Activated CD8-positive, alpha-beta memory T cell treated with anti-CD3 and anti-CD28 coated beads for 4 hours (primary cell): ENCODE measurements at places on chromosomes 1 and 21.

DNA sequence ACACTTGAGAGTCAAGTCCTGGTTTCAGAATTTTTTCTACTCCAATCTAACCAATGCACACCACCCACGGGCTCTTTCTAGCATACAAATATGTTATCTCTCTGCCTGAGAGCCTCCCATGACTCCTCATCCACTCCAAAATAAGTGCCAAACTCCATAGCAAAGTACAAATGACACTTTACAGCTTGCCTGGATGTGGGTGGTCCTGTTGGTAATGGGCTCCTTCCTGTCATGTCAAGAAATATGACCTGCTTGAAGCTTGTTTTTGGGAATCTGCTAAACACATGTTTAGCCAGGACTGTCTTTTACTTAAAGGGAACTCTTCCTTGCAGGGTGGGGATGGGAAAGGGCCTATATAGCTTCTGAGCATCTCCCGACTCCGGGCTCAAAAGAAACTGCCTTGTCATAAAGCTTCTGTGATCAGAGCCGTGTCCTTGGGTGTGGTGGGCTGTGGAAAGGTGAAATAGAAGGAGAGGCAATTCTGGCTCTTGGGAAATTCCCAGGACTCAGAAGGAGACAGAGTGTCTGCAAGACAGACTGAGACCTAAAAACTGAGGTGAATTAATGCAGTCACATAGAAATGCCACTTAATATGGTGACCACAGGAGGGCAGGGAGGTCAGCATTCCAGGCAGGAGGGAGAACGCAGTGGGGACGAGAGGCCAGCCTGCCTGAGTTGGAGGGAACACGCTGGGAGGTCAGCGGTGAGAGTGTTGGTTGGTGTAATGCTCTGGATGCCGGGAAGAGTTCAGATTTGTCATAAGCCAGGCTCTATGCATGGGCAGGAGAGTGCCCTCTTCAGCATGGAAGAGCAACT is 6.1 kb upstream of the IGFN1 start:
- DNase-seq: no peak

- DNase-seq: no peak
Measured at GRCh38 chr1:37038227-37039093, 4.1 kb upstream of the GRIK3 start.

DNA sequence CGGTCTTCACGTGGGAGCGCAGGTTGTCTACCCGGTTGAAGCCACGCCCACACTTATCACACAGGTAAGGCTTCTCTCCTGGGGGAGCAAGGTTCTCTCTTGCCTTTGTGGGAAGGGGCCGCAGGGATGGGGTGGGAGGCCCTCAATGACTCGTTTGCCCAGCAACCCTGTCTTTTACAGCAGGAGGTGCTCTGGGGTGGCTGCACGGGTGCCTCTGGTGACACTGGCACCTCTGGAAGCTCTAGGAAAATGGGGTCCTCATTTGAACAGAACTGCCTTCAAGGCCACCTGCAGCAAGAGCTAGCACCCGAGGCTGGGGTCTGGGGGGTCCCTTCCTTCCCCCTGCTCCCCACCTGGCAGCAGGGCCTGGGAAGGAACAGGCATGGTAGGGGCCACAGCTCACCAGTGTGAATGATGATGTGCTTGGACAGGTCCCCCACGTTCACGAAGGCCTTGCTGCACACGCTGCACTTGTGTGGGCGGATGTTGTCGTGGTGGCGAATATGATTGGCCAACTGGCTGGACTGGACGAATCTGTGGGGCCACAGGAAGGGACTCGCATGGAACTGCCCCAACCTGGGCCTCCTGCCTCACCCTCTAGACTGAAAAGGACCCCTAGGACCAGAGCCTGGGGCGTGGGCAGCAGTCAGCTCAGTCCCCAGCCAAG is 33.1 kb downstream of the ZBTB17 start:
- DNase-seq: no peak

DNA sequence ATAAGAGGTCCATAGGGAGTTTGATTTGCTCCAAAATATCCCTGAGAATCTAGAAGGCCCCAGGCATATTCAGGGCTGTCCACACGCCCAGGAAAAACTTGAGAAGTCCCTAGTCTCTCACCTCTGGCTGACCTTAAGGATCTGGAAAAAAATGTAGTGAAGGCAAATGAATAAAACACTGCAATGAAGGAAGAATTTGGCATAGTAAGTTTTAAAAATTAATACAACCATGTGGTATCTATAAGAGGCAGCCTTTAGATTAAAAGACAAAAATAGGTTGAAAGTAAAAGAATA is 91.3 kb downstream of the COLGALT2 start:
- no peak for DNase-seq

GRCh38 chr1:20867062-20867461 is 80.0 kb upstream of the HP1BP3 start:
- DNase-seq: no peak

GRCh38 chr1:96804648-96805047 is 83.1 kb downstream of the PTBP2 start:
- DNase-seq: no peak

GRCh38 chr1:2229037-2229864 is 1.1 kb downstream of the SKI start:
- no peak for DNase-seq

GRCh38 chr1:200354243-200354642 is 55.6 kb downstream of the ZNF281 start:
- no peak for DNase-seq

DNA sequence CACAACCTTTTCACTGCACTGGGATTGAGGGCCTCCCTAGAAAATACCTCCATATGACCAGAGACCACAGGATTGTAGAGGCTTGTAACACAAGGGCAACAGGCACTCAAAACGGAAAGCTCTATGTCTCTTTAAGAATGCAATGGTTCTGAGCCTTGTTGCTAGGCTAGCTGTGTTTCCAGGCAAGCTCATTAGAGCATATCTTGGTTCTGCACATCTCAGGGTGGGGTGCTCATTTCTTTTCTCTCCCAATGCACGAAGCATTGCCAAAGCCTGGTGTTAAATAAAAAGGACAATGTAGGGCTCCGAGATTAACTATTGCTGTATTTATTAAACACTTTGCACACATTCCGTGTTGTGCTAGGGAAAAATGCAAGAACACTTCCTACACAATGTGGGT is 315.9 kb downstream of the PRDM2 start:
- no peak for DNase-seq

- DNase-seq: no peak
Measured at GRCh38 chr1:91928026-91928425, 21.2 kb upstream of the BRDT start.
